ENCODE measurements at places on chromosomes 16 and 17.

GRCh38 chr17:8392674-8393469, 4.8 kb downstream of the RNF222 start:
- DNase-seq: no peak

GRCh38 chr17:75244133-75244866, 17.1 kb downstream of the GGA3 start:
- no peak for DNase-seq

GRCh38 chr16:13298666-13299065, 397.3 kb downstream of the SHISA9 start:
- DNase-seq: no peak

DNA sequence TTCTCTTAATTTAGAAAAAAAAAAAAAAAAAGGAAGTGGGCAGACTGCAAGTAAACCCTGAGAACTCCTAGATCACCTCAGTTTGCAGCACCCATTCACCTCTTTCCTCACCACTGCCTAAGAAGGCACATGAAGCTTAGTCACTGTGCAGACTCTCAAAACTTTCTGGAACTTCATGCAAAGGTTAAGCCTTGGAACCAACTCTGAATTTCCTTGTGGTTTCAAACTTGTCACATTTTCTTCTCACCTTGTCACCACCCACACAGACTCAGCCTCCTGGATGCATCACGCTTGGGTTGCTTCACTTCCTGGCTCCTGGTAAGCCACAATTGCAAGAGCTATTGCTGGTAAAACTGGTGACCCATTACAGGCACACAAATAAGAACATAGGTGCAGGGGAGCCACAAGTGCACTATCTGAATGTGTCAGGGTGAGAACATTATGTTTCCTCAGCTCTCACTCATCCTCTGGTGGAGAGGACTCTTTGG, 15.0 kb upstream of the CPD start:
- DNase-seq: no peak

DNA sequence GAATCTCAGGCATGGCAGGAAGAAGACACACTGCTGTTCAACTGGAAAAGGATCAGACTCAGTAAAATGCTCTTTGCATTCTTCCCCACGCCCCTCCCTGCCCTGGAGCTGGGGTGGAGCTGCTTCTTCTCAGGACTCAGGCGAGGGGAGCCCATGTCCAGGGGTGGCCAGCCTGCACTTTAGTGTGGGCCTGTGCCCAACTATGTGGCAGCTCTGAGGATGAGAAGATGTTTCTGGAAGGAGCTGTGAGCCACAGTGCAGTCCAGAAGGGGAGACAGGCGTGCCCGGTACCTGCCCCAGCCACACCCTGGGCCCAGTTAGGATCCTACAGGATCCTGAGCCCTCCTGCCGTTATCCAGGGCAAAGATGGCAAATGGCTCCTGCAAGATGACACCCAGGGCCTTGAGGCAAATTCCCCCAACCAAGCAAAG, 120.3 kb downstream of the ANKRD11 start:
- no peak for DNase-seq

DNA sequence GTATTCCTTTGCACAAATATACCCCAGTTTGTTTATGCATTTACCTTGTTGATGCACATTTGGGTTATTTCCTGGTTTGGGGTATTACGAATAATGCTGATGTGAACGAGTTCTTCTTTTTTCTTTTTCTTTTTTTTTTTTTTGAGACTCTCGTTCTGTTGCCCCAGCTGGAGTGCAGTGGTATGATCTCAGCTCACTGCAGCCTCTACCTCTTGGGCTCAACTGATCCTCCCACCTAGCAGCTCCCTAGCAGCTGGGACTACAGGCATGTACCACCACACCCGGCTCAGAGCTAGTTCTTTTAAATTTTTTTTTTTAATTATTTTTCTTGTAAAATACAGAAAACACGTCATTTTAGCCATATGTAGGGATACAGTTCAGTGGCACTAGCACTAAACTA, 14.1 kb downstream of the RAB40C start:
- no peak for DNase-seq

GRCh38 chr16:10658943-10659342, 35.8 kb downstream of the TEKT5 start:
- no peak for DNase-seq

GRCh38 chr17:28718333-28719020, 809 bp upstream of the RAB34 start:
- no peak for DNase-seq

- DNase-seq: no peak
Observed at GRCh38 chr16:4110680-4111079, 5.6 kb downstream of the ADCY9 start.

- no peak for DNase-seq
Observed at GRCh38 chr17:38591759-38592241, 14.0 kb downstream of the SRCIN1 start.

DNA sequence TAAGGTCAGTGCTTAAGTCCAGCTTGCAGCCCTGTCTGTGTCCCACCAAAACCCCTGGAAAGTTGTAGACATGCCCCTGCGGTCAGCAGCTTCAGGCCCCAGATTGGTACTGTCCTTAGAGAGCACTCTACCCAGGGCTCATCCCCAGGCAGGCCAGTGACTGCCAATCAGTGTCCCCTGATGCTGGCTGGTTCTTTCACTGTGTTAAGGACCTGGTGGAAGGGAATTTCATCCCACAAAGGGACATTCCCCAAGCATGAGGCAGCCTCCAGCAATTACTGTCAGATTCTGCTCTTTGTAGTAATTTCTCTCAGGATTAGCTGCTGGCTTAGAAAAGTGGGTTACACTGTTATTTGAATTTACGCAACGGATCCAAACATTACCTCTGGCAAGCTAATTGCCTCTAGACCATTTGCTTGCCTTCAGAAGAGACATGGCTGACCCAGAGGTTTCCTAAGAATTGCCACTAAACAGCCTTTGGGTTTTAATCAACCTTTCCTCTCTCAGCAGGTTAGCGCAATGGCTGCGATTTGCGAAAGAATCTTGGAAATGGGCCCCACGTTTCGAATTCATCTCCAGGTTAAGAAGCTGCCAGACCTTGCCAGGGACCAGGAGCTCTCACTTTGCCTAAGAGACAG, 5.9 kb downstream of the IRX6 start:
- no peak for DNase-seq

DNA sequence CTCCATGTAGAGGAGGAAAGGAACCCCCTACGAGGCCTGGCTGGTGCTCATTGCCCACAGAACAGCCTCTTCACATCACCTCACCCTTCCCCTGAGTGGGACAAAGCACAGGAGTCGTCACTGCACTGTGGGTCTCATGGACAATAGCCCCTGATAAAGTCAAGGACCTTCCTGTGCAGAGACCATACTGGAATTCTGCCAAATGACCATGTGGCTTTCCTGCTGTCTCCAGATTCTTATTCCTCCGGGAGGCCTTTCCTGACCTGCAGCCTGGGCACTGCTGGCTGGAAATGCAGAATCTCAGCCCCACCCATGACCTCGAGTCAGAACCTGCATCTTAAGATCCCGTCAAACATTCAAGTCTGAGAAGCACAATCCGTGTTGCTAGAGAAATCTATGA, 60.5 kb upstream of the ERN1 start:
- no peak for DNase-seq

DNA sequence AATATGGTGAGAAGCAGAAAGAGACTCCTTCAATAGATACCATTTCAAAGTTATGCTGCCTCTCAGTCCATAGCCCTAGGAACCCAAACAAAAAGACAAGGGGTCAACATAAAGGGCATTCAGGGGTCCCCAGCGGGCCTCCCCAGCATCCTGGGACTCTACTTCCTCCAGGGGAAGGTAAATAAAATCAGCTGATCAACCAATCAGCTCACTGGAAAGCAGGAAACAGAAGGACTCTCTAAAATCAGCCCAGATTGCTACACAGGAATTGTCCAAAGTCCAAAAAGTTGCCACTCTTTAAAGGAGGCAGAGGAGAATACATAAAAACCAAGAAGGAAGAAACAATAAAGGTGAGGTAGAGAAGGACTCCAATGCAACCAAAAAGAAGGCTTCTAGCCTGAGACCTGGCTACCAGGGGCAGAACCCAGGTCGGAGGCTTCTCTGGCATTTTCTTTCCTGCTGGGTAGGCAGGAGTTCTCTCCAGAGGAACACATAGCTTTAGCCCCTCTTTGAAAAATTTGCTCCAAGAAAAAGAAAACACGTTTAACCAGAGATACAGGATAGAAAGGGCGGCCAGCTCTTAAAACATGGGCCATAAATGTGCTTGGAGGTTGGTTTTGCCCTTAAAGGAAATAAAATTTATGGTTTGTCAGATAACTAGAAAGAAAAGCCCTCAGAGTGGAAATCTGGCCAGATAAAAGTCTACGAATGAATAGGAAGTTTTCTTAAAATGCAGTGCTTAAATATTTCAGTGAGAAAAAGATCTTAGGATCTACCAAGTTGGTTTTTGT, 404.6 kb downstream of the SOX9 start:
- no peak for DNase-seq

- DNase-seq: no peak
Observed at GRCh38 chr17:74513987-74514631, 17.2 kb downstream of the CD300LB start.

DNA sequence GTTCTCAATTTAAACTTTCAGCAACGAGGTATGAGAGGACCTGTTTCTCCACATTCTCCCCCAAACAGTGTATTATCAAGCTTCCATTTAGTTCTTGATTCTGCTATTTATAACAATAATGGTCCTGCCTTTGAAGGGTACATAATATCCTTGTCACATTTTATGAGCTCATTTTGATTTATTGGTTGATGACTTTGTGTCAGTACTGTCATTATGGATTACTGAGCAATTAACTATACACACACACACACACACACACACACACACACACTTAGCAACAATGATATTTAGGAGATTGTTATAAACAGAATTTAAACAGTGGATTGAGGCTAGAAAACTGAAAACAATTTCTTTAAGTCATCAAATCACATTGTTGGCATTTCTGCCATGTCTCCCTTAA, 7.0 kb downstream of the TMIGD1 start:
- no peak for DNase-seq

- no peak for DNase-seq
Observed at GRCh38 chr16:85418978-85419491, 194.1 kb upstream of the GSE1 start.

- DNase-seq: no peak
Observed at GRCh38 chr17:72613806-72614292, 478.6 kb downstream of the SLC39A11 start.

DNA sequence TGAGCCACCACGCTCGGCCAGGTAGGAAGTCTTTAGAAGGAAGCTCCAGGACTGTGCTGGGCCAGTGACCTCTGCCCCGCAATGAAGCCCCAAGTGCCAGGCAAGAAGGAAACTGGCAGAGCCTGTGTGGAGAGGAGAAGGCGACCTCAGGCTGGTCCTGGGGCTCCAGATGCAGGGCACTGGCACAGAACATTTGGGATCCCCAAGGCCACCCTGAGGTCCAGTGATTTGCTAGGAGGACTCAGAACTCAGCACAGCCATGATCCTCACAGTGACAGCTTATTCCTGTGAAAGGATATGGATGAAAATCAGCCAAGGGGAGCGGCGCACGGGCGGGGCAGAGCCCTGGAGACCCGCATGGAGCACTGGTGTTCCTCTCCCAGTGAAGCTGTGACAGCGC, 24.1 kb downstream of the MGAT5B start:
- no peak for DNase-seq

- no peak for DNase-seq
Observed at GRCh38 chr16:88356124-88356726, 26.5 kb upstream of the ZNF469 start.
